ENCODE measurements at places on chromosomes 6 and 20.

DNA sequence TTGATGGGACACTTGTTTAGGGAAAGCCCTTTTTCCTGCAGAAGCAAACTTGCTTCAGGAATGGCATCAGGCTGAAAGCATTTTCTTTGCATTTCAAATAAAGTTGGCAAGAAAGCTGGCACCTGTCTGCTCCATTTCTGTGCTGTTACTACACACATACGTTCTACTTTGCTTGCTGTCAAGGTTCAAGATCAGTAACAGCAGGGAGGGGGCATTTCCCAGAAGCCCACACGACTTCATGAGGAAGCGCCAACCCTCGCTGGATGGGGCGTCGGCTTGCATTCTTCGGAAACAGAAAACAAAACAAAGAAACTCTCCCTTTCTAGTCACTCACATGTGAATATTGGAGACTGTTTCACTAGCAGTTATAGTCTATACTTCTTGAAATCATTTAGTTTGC, 46.4 kb downstream of the AKAP12 start:
- no peak for DNase-seq

GRCh38 chr6:52509281-52510212, 67.3 kb downstream of the TRAM2 start:
- DNase-seq = no peak

GRCh38 chr6:167317172-167317571, 7.7 kb upstream of the TTLL2 start:
- no peak for DNase-seq

DNA sequence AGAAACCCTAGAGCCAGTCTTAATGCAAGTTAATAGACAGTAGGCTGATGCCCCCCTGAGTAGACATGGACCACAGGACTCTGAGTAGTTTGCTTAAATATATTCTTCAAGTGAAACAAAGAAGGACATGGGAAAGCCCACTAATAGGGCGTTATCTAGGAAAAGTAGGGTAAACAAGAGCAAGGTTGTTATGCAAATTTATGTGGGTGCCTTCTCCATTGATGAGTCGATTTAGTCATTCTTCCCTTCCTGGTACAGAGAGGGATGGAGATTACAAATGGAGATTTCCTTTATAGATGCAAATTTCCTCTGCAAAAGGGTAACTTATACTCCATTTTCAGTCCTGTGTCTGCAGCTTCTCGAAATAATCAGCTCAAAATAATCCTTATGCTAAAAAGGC, 262.0 kb downstream of the CD83 start:
- DNase-seq = no peak

- no peak for DNase-seq
Observed at GRCh38 chr6:132228894-132229293, 172.4 kb downstream of the MOXD1 start.

DNA sequence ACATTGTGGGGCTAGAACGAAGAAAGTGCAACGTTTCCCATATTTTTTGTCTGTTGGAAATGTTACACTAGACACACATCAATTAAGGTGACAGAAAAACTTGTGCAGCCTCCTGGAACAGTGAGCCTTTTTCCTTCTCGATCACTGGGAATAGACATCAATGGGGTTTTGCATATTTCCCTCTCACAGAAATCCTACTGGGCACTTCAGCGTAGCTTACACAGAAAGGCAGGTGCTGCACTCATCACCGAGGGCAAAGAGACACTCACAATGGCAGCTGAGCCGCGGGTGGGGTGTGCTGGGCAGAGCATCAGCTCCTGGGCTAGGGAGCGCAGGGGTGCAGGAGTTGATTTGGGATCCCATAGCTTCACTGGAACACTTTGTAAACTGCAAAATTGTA, 64.5 kb downstream of the THBS2 start:
- DNase-seq = no peak

DNA sequence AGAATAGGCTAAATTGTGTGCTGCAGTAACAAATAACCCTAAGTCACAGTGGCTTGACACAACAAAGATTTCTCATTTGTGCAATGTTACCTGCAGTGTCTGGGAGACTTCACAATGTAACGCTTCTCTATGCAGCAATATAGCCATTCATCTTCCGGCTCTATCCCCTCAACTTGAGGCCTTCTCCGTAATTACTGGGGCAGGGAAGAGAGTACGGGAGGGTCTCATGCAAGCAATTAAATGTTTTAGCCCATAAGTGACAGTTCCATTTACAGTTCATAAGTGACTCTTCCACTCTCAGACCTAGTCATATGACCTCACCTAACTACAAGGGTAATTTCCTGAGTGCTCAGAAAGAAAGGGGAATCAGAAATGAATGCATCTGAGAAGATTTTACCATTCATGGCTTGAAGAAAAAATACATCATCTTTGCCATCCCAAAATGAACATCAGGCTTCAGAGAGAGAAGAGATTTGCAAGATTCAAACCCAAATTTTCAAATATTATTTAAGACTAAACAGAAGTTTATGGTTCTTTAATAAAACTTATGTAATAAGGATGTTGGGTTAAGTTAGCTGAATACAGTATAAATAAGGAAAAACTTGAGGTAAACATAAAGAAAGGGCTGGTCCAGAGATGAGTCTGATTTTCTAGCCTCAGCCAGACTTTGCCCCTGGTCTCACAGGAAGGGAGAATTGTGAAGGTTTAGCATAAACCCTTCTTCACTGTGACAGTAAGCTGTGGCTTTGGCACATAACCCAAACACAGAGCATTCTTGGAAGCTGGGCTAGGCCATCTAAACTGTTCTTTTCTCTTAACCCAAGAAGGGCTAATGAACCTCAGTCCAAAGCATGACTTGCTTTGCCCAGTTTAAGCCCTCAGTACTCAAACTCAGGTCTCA, 13.3 kb downstream of the GPR6 start:
- DNase-seq = no peak

DNA sequence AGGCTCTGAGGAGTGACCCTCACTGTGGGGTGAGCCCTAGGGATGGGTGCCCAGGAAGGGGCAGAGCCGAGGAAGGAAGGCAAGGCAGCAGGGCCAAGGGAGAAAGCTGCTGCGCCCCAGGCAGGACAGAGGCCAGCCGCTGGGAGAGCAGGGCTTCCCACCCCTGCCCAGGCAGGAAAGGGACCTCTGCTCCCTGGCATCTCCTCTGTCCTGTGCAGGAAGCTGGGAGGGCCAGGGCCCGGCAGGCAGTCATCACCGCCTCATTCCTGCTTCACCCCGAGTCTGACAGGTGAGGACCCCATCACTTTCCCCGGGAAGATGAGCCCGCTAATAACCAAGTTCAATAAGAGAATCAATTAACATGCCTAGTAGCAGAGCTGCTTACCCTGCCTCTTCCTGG, 81.3 kb downstream of the EDN3 start:
- DNase-seq = no peak

- DNase-seq = no peak
Observed at GRCh38 chr20:34581341-34582184, 23.0 kb downstream of the MAP1LC3A start.

GRCh38 chr6:130982135-130982534, 80.9 kb downstream of the EPB41L2 start:
- DNase-seq = no peak

DNA sequence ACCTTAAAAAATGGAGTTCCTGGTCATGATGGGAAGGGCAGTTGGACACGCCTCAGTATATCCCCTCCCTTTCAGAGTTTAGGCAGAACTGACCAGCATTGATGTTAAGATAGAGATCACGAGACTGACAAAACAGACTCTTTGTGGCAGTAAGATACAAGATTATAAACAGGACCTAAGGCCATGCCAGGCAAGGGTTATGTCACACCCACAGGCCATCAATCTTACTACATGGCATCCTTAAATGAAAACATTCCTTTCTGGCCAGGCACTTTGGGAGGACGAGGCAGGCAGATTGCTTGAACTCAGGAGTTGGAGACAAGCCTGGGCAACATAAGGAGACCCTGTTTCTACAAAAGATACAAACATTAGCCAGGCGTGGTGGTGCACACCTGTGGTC, 129.3 kb upstream of the MLN start:
- no peak for DNase-seq

DNA sequence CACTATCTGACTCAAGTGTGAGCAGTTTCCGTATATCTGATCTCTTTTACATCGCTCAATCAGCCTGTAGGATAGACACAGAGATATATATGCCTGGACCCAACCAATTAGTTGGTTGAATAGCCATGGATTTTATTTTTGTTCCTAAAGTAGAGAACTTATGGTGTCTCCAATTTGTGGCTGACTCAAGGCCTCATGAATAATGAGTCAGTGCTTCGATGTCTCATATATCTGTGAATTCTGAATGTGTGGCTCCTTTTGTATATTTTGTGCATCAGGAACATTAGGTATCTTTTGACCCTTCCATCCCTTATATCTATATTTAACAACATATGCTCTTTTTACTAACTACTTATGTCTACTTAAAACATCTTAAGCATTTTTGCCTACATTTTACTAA, 64.5 kb downstream of the OR2B2 start:
- DNase-seq = no peak

- DNase-seq = no peak
Observed at GRCh38 chr6:104705916-104706442, 153.7 kb downstream of the HACE1 start.

DNA sequence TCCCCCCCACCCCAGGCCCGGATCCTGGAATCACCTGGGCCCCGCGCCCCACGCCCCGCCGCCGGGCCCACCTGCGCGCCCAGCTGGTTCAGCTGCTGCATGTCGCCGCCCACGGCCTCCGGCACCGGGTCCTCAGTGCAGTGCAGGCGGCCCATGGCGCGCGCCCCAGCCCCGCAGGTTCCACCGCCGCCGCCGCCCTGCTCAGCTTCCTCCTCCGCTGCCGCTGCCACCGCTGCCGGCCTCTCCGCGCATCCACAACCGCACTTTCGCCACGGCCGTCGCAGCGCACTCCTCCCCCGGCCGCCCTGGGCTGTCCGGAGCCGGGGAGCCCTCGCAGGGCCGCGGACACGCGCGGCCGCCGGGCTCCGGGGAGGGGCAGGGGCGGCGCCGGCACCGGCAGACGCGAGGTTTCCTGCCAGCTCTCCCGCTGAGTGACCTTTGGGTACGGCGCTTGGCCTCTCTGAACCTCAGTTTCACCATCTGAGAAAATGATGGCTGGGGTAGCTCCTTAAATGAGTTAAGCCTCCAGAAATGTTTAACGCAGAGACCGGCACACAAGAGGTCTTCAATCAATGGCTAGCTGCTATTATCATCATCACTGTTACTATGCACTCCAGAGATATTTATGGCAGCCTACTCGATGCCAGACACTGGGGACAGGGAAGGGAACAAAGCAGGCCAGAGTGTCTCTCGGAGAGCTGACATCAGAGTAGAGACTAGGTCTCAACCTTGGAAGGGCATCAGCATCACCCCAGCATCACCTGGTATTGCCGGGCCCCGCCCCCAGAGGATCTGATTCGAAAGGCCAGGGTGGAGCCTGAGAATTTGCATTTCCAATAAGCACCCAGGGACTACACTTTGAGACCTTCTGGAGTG, at the start of gene COMMD7:
Gene COMMD7 (minus strand): TSS at position 231 of the 876 bp plus-strand sequence. CDS start 76 bp downstream, at position 155.
- peak; percentile 44 for DNase-seq

DNA sequence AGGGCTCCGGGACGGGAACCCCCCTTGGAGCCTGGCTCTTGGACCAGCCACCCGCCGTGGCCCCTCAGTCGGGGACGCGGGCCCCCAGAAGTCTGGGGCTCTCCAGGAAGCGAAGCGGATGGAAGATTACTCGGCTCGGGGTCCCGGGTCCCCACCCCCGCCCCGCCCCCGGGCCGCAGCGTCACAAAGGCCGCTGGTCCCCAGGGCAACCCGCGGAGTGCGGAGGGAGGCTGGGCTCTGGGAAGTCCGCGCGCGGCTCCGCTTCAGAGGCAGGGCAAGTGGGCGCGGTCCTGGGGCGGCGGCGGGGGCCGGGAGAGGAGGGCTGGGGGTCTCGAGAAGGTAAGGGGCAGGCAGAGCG, at the start of gene FNDC11:
Gene FNDC11 (plus strand): TSS at position 227 of the 358 bp plus-strand sequence. CDS start 1,505 bp downstream, outside the sequence.
- no peak for DNase-seq

DNA sequence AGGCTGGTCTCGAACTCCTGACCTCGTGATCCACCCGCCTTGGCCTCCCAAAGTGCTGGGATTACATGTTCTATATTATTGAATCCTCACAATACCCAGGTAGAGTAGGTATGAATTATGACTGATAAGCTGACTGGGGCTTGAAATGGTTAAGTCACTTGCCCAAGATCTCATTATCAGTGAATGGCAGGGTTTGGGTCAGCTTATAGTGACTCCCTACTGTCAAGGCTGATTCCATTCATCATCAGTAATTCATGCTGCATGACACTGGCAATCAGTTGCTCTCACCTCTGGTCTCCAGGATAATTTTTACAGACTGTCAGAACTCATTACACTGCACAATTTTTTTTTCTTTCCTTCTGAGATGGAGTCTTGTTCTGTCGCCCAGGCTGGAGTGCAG, 127.6 kb downstream of the KIF13A start:
- DNase-seq = no peak

GRCh38 chr20:16049529-16050093, 523.6 kb downstream of the KIF16B start:
- DNase-seq = no peak

- DNase-seq = no peak
Observed at GRCh38 chr6:33952016-33952415, 148.2 kb upstream of the MLN start.

GRCh38 chr6:80436663-80437062, 330.2 kb downstream of the BCKDHB start:
- DNase-seq = no peak

Data from activated T-helper 1 cell treated with Interleukin-2 at 50 U/mL for 16 hours (primary cell).